ENCODE measurements at places on chromosomes 11 and 22.
A peak's percentile ranks its signal among the peaks of the same experiment; 100 is the strongest.

GRCh38 chr22:48943567-48944432 is 883.9 kb downstream of the BRD1 start:
- peak; percentile 33 for DNase-seq

DNA sequence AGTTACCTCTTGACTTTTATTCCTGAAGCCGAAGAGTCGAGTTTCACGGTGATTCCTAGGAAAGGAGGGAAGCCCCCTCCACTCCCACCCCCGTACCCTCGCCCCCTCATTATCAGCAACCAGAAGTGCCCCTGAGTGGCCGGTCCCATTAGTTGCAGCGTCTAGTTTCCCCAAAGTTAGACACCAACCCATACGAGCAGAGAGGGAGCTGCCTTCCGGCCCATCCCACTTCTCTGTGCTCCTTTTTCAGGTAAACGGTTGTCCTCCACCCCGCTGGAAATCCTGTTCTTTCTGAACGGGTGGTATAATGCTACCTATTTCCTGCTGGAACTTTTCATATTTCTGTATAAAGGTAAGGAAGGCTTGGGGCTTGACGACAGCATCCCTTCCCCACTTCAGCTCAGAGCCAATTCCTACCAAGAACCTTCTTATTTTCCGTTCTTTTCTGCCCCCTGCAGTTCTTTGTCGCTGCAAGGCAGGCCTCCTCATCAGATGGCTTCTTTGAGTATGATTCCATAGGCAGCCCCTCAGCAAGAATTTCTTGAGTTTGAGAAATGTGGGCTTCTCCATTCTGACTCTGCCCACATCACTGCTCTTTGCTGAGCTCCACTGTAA is 701 bp downstream of the TMEM216 start:
- DNase-seq = no peak

DNA sequence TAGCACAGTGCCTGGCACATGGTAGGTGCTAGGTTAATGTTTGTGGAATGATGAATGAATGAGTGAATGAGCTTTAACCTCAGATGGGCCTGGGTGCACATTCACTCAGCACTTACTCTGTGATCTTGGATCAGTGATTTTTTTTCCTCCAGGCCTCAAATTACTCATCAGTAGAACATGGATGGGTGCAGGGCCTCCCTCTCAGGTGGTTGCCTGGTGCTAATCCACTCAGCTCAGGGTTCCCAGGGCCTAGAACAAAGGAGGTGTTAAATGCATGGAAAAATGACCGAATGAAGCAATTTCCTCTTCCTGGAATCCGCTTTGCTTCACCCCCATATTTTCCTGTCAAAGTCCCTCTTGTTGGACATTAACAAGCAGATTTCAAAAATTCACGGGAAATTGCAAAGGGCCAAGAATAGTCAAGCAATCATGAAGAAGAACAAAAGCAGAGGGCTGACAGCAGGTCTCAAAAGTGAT is 93.5 kb downstream of the MYEOV start:
- no peak for DNase-seq

DNA sequence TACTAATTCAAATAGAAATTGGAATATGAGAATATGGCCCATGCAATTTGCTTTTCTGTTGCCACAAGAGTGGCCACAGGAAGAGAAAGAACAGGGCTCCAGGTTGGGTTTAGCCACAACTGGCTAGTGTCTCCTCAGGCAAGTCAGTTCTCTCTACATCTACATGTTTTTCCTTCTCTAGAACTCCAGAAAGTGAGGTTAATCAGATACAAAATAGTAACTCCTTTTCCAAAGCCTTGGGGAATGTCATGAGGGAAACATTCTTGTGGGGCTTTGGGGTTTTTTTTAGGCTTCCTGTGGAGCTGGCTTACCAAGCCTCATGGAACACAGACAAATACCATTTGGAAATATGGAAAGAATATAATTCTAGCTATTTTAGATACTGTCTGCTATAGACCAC is 161.6 kb downstream of the NAV2 start:
- no peak for DNase-seq

DNA sequence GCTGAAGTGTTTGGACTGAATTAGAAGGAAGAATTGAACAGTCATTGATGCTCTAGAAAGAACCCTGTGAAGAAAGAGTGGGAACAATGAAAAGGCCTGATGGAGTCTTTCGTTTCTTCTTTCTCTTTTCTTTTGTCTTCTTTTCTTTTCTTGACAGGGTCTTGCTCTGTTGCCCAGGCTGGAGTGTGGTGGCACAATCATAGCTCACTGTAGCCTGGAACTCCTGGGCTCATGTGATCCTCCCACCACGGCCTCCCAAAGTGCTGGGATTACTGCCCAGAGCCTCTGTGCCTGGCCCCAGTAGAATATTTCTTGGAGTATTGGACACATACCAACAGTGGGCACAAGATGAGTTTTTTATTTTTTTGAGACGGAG is 1.1 kb downstream of the FEN1 start:
- no peak for DNase-seq

- no peak for DNase-seq
These were observed 8.2 kb downstream of the MS4A15 start for GRCh38 chr11:60764879-60765278.

GRCh38 chr11:68976563-68976962 is 4.2 kb downstream of the MRGPRD start:
- no peak for DNase-seq

- DNase-seq = no peak
These were observed 10.4 kb upstream of the CD81 start for GRCh38 chr11:2366733-2367132.

GRCh38 chr22:49303061-49303735 is 524.5 kb downstream of the BRD1 start:
- no peak for DNase-seq

GRCh38 chr11:111460856-111461255 is 51.3 kb downstream of the BTG4 start:
- no peak for DNase-seq

DNA sequence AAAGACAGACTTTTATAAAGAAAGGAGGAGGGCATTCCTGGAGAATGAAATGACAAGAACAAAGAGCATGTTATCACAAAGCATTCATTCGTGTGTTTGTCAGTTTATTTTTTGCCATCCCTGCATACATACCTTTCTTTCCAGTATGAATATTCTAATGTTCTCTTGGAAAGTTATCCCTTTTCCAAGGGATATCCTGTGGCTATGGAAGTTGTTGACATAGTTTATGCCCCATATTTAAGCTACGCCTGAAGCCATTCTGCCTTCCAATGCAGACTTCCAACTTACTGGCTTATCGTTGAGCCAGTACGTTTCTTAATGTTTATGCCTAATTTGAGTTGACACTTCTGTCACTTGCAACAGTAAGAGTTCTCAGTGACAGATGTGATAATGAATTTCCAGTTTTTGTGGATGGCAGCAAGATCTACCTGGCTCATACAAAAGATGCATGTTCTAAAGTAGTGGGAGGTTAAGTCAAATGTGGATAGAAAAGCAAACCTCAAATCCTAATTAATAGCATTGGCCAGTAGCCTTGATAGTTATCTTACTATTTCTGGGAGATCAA is 133.3 kb upstream of the ANO3 start:
- no peak for DNase-seq

- DNase-seq = peak; percentile 32
These were observed 179.2 kb upstream of the ZBED5 start for GRCh38 chr11:11036848-11037732.

GRCh38 chr11:102437727-102438126 is 14.8 kb downstream of the TMEM123 start:
- DNase-seq = no peak

DNA sequence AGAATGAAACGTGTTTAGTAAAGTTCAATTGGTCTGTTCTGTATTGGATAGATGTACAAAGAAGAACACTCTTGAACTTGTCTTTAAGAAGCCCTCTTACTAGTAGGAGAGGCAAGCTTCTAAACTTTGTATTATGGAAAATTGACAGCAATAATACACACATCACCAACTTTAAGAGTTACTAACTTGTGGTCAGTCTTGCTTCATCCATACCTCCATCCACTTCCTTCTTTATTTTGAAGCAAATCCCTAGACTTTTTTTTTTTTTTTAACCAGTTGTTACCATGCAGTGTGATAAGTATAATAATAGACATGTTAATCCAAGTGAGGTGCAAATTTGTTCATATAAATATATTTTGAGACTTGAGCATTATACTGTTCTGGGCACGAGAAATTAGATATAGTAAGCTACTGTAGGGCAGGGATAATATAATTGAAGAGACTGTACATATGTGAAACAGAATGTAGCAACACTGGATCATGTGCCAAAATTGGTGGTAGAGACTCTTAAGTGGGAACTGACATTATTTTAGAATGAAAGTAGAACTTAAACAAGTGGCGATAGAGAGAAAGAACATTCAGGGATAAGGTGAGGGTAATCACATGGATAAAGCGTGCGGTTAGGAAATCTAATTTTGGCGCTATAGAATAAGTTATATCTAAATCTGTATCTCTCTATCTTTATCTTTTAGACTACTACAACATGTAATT is 6.5 kb downstream of the FAR1 start:
- DNase-seq = no peak

GRCh38 chr11:106228996-106229395 is 151.5 kb downstream of the AASDHPPT start:
- DNase-seq = no peak

DNA sequence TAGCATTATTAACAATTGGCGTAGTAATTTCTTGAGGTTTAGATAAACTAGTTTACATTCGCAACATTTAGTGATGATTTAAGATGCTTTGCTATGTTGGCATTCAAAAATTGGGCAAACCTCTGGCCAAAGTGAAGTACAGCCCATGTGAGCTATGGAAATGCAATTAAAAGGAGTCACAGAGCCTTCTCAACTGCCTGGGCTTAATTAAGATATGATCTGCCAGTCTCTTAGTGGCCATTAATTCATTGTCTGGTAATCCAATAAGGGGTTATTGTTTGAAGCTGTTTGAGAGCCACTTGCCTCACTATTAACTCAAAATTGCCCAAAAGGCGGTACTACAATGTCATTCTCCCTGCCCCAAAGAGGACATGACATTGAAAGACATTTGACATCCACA is 608.9 kb downstream of the NTM start:
- DNase-seq = no peak

GRCh38 chr11:59756845-59757244 is 1.7 kb downstream of the STX3 start:
- peak; percentile 7 for DNase-seq

Measured in activated CD4-positive, alpha-beta T cell treated with anti-CD3 and anti-CD28 coated beads, Interleukin-2, Interleukin-6, amounts not matched to agents 100 ng/mL and 50 ng/mL, durations not matched to agents 16 hours and 8 hours (primary cell).